ENCODE measurements at places on chromosomes 12 and 14.

- peak; percentile 27 for DNase-seq
Measured at GRCh38 chr14:58882577-58883018, 244.8 kb downstream of the DACT1 start.

- no peak for DNase-seq
Measured at GRCh38 chr12:45343269-45344051, 127.6 kb downstream of the ANO6 start.

- DNase-seq = no peak
Measured at GRCh38 chr12:31797230-31797872, 68.5 kb upstream of the AMN1 start.

- DNase-seq = no peak
Measured at GRCh38 chr12:115468087-115468510, 784.1 kb upstream of the TBX3 start.

- DNase-seq = no peak
Measured at GRCh38 chr12:15532364-15532977, 210.2 kb downstream of the PTPRO start.

DNA sequence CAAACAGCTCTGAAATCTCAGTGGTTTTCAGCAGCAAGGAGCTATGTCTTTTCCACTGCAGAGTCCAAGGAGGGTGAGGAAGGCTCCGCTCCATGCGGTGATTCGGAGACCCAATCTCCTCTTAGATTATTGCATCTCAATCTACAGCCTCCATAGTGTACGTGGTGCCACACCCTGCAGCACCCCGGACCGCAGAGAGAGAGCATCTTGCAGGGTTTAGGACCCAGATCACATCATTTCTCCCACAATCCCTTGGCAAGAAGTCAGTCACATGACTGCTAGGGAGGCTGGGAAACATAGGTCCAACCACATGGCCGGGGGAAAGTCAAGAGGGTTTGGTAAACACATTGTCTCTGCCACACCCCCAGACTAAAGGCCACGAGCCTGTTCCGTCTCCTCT, 209.4 kb upstream of the TMEM132C start:
- no peak for DNase-seq

DNA sequence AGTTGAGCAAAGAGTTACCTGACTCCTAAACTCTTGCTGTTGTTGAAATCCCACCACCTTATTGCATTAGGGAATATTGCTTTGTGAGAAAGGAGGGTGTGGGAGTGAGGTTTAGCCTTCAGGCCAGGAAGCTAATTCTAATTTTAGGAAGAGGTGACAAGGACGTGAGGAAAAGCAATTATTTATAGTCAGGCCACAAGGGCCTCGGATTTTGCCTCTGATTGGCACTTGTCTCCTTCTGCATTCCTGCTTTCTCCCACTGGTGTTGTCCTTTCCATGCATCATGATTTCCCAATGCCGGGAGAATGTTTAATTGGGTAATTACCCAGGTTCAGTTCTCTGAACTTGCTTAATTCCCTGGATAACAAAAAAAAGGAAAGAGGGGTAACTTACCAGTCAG, 37.9 kb upstream of the SLC38A2 start:
- DNase-seq = no peak

- no peak for DNase-seq
Measured at GRCh38 chr14:61569308-61569707, 126.0 kb upstream of the HIF1A start.

- peak; percentile 49 for DNase-seq
Measured at GRCh38 chr14:29724991-29725390, 202.7 kb downstream of the PRKD1 start.

DNA sequence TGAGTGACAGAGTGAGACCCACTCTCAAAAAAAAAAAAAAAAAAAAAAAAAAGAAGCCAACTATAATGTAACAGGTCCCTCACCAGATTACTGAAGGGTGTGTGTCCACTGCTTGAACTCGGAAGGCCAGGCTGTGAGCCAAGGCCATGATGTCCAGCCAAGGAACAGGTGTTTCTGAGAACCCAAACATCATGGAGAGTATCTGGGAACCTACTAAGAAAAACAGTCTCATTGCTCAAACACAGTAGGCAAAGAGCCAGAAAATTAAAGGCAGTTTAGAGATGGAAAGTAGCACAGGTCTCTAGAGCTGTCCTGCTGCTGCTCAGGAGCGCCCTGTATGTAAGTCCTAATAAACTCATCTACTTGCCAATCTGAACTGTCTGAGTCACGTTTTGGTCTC, 12.5 kb upstream of the MAP4K5 start:
- DNase-seq = peak; percentile 6
